Esophagus muscularis mucosa (tissue), 4 donors: ENCODE measurements at places on chromosomes 13 and 19. TPM values are rescaled to one million over a fixed set of nuclear protein-coding genes. Genes with fewer than 3 reads are reported as not detected.

PLPPR3 gene
- total RNA-seq, result not detected

GRCh38 chr13:99601535-99601934 lies 100.3 kb downstream of the TM9SF2 start:
- no peaks in the 10 kb centered on the region for H3K36me3 ChIP-seq
- no peaks in the 10 kb centered on the region for H3K27me3 ChIP-seq
- no peak overlapping the region for H3K27ac ChIP-seq

GRCh38 chr19:5850743-5851293 lies 431 bp downstream of the FUT3 start:
- H3K4me3 ChIP-seq, result no peak overlapping the region
- no peak overlapping the region for H3K27ac ChIP-seq
- no peaks in the 10 kb centered on the region for H3K27me3 ChIP-seq
- peaks cover 12% of the 10 kb centered on the region for H3K4me1 ChIP-seq
- no peak for DNase-seq

DNA sequence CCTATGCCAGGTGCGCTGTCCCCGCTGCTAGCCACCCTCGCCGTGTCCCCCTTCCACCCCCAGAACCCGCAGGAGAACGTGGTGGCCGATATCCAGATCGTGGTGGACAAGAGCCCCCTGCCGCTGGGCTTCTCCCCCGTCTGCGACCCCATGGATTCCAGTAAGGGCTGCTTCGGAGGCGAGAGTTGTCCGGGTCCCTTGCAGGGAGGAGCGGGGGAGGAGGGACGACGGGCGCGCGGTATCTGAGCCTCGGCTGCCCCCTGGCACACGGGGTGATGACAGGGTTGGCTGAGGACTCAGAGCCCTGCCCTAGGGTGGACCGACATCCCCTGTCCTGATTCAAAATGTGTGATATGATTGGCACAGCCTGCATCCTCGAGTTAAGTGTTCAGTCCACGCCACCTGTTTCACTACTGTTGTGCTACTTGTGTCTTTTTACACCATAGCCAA lies 653 bp downstream of the MVB12A start:
- H3K4me1 ChIP-seq, result peaks cover 23% of the 10 kb centered on the region
- H3K27me3 ChIP-seq, result no peaks in the 10 kb centered on the region
- peaks cover 11% of the 10 kb centered on the region for H3K36me3 ChIP-seq
- peak overlapping the region; percentile 86 for H3K27ac ChIP-seq

DNA sequence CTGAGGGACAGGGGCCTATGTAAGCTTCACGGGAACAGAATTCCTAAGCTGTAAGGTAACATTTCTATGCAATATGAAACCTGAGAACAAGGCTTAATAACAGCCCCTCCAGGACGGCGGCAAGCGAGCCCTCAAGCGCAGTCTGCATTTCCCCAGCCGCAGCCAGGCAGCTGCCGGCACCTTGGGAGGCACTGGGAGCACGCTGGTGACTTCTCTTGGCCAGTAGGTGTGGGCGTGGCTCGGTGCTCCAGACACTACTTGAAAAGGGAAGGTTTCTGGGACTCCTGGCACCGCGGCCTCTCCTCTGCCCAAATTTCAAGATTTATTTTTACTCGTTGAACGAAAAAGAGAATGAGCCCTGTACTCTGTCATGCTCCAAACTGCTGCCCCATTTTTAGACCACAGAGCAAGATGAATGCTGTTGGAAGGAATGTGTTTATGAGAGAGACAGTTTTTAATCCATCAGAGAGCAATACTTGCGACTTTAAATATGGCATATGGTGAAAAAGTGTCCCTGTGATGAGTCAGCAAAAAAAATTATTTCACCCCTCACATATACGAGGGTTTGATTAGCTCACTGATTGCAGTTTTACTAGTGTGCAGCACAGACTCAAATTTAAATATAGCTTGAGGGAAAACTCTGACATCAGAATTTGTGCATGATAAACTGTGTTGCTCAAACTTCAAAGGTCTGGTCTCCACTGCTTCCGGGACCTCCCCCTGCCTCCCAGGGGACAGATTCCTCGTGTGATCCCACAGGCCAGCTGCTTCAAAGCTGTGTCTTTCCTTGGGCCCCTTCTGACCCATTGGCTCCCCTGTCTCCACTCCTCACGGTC lies 81.2 kb downstream of the COL4A2 start:
- H3K27ac ChIP-seq, result peak overlapping the region; percentile 93
- H3K4me3 ChIP-seq, result peak overlapping the region; percentile 42
- H3K4me1 ChIP-seq, result peaks cover 54% of the 10 kb centered on the region
- H3K27me3 ChIP-seq, result no peaks in the 10 kb centered on the region

GRCh38 chr13:70841240-70842061 lies 733.2 kb upstream of the KLHL1 start:
- H3K4me3 ChIP-seq, result no peak overlapping the region
- no peaks in the 10 kb centered on the region for H3K27me3 ChIP-seq
- H3K4me1 ChIP-seq, result no peaks in the 10 kb centered on the region

C19orf33 gene
- 7.8 TPM for total RNA-seq

PEG3 gene
- total RNA-seq, result 10.4 TPM

IGFLR1 gene
- 8.1 TPM for total RNA-seq

DNA sequence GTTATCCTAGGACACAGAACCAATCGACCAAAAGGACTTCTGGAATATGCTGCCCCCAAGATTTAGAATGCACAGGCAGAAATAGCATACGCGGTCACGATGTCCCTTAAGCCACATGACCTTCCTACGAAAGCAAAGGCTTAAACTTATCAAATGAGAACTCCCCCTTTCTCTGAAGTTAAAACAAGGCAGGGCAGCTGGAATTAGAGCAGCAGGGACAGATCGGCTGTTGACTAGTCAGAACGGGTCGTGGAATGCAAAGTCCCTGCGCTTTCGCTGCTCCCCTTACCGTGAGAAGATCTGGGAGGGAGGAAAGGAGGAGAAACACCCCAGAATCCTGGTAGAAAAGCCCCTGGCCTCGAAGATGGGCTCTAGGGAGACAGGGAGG lies 799 bp upstream of the USPL1 start:
- peak overlapping the region; percentile 99 for H3K27ac ChIP-seq
- peak; percentile 94 for DNase-seq
- H3K27me3 ChIP-seq, result no peaks in the 10 kb centered on the region
- H3K36me3 ChIP-seq, result no peaks in the 10 kb centered on the region

DNA sequence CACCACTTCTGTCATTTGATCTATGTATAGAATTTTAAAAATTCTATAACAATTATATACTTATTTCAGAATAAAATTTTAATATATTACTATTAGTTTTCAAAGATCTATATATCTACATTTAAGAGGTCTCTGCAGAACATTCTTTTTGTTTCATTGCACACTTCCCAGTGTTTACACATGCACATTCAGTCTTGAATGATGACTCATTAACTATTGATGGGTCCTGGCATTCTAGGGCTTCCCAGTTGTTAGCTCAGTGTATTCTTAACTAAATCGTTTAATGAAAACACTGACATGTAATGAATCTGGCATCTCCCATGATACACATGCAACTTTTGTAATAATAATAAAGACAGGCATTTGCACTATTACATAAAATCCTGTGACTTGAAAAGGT lies 324.6 kb downstream of the KLF12 start:
- H3K27ac ChIP-seq, result no peak overlapping the region
- H3K36me3 ChIP-seq, result no peaks in the 10 kb centered on the region
- no peaks in the 10 kb centered on the region for H3K4me1 ChIP-seq
- H3K27me3 ChIP-seq, result no peaks in the 10 kb centered on the region
- no peak overlapping the region for H3K4me3 ChIP-seq

DNA sequence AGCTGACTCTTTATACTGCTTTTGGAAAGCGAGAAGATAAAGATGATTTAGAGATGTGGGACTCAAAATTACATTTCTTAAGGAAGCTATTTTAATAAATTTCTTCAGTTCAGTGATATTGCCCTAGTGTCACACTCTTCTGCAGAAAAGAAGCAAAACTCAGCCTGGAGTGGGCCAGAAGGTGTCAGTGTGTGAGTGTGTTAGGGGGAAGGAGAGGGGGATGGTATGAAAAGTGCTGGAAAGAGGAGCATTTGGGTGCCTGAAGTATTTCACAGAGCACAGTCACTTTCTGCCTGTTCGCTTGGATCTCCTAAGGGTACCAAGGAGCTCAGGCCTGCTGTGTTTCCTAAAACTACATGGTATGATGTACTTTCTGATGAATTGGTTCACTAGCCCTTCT lies 84.5 kb upstream of the FRY start:
- no peaks in the 10 kb centered on the region for H3K36me3 ChIP-seq
- no peaks in the 10 kb centered on the region for H3K4me1 ChIP-seq
- H3K27me3 ChIP-seq, result no peaks in the 10 kb centered on the region
- no peak overlapping the region for H3K4me3 ChIP-seq

DNA sequence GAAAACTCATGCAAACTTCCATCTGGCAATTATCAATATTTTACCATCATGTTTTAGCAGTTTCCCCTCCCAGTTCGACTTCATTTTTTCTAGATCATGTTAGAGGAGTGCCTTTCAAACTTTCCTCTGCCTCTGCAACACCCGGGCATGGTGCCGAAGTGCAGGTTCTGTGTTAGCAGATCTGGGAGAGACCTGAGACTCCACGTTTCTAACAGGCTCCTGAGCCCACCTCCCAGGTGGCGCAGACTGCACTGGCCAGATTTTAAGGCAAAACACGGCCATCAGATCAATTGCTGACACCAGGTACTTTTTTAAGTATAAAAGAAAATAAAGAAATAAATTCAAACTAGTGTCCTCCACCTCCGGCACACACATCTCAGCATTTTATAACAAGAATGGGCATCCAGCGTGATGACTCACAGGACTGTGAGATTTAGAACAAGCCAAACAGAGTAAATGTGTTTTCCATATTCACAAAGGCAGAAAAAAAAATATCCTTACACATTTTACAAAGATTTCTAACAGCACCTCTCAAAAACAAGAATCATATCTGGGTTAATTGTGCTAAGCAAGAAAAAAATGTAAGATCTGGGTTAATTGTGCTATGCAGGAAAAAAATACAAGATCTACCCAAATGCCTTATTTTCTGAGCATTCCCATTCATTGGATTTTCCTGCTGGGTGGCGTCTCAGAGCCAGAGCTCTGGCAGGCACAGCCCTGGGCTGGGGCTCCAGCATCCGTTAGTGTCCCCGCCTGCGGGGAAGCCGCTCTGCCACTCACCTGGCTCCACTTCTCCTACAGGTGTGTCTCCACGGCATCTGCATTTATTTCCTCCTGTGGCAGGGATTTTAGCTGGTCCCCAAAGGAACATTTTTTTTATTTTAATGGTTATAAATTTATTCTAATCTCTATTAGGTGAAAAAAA lies 127.9 kb upstream of the SOX1 start:
- H3K36me3 ChIP-seq, result no peaks in the 10 kb centered on the region
- no peak overlapping the region for H3K4me3 ChIP-seq
- no peaks in the 10 kb centered on the region for H3K27me3 ChIP-seq
- no peak for DNase-seq
- no peaks in the 10 kb centered on the region for H3K4me1 ChIP-seq

- H3K27ac ChIP-seq, result no peak overlapping the region
- DNase-seq, result no peak
- peaks cover 4% of the 10 kb centered on the region for H3K36me3 ChIP-seq
- H3K4me1 ChIP-seq, result peaks cover 32% of the 10 kb centered on the region
These were observed 48.1 kb downstream of the CRTC1 start for GRCh38 chr19:18731562-18732008.

DNA sequence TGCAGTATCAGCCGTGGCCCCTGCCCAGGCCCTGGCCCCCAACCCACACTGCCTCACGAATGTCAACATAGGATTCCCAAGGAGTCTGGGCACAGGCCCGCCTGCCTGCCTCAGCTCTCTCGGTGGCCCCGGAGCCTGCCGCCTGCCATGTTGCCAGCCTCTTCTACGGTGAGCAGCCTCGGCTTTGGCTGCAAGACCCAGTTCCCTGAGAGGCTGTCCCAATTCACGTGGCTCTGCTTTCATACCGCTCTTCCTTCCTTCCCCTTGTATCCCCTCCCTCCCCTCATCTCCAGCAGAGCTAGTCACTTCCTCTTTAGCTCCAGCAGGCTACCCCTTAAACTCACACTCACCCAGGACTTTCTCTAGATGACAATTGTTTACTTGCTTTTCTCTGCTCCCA lies 42.7 kb downstream of the SERP2 start:
- H3K27ac ChIP-seq, result no peak overlapping the region
- no peaks in the 10 kb centered on the region for H3K4me1 ChIP-seq
- DNase-seq, result no peak
- H3K36me3 ChIP-seq, result no peaks in the 10 kb centered on the region

DNA sequence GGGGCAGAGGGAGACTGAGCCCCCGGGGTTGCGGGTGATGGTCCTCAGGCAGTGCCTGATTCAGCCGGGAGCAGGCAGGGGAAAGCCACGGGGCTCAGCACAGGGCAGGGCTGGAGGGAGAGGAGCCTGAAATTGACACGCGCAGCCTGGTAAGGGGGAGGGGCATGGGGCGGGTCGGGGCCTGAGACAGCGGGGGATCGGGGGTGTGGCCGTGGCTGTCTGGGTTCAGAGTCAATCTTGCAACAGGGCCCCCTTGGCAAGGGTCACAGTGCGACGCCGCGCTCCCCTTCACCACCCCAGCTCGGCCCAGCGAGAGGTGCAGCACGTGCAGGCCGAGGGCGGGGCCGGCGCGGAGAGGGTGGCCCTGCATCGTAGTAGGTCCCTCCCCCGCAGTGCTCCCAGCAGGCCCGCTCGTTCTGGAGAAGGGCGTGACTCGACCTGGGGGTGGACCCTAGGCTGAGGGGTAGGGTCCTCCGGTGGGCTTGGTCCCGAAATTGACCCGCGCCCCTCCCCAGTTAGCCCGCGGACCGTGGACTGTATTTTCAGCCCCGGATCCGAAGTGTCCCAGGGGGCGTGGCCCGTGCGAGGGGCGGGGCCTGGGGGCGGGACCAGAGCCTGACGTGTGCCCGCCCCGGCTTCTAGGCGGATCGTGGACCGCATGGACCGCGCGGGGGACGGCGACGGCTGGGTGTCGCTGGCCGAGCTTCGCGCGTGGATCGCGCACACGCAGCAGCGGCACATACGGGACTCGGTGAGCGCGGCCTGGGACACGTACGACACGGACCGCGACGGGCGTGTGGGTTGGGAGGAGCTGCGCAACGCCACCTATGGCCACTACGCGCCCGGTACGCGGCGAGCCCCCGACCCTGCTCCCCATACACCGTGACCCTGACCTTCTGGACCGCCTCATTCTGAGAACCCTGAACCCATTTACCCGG lies 6.0 kb downstream of the RCN3 start:
- H3K4me1 ChIP-seq, result peaks cover 21% of the 10 kb centered on the region
- no peaks in the 10 kb centered on the region for H3K27me3 ChIP-seq
- H3K36me3 ChIP-seq, result peaks cover 15% of the 10 kb centered on the region
- H3K27ac ChIP-seq, result peak overlapping the region; percentile 15

DNA sequence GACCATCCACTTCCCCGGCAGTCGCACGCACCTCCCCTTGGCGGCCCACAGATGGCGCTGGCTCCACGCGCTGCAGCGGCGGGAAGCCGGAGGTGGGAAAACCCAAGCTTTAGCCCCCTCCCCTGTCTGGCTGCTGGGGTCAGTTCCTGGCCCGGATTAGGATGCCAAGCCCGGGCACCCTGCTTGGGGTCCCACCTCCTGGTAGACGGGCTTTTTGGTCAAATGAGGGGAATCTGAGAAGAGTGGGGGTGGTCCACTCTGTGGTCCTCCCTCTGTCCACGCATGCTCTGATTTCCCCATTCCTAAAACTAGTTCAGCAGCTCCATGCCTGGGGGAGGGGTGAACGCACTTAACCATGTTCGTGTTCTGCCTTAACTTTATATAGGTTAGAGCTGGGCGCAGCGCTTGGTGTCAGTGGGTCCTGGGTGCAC lies 8.1 kb upstream of the ADGRE2 start:
- no peaks in the 10 kb centered on the region for H3K4me1 ChIP-seq
- no peak overlapping the region for H3K4me3 ChIP-seq
- peak; percentile 83 for DNase-seq
- H3K36me3 ChIP-seq, result no peaks in the 10 kb centered on the region

AKAP8 gene
- total RNA-seq, result 25.2 TPM

- H3K27me3 ChIP-seq, result no peaks in the 10 kb centered on the region
- DNase-seq, result no peak
- no peak overlapping the region for H3K27ac ChIP-seq
- peaks cover 88% of the 10 kb centered on the region for H3K36me3 ChIP-seq
These were observed 17.0 kb upstream of the PIK3R2 start for GRCh38 chr19:18135712-18136584.
